Stimulated activated CD4-positive, alpha-beta T cell treated with anti-CD3 and anti-CD28 coated beads, TNF-alpha, amount 100 ng/mL, for 1 hour (primary cell): ENCODE measurements at places on chromosomes 6 and 20.

- no peak for DNase-seq
These were observed 649.4 kb downstream of the HDGFL1 start for GRCh38 chr6:23218751-23219150.

GRCh38 chr20:45487231-45487635, 17.7 kb downstream of the WFDC2 start:
- no peak for DNase-seq

DNA sequence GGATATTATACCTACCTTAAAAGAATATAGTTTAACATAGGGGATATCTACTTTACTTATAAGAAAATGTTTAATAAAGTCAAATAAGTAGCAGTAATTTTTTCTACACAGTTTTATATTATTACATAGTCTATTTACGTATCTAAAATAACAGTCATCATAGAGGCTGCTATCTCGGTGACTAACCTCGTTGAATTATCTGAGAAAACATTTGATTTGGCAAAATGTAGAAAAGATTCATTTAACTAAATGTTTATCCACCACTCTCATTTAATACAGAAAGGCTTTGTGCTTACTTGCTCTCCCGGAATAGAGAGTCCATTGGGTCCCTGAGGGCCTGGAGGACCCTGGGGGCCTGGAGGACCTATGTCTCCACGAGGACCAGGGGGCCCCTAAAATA, 103.6 kb downstream of the COL12A1 start:
- DNase-seq, result no peak

DNA sequence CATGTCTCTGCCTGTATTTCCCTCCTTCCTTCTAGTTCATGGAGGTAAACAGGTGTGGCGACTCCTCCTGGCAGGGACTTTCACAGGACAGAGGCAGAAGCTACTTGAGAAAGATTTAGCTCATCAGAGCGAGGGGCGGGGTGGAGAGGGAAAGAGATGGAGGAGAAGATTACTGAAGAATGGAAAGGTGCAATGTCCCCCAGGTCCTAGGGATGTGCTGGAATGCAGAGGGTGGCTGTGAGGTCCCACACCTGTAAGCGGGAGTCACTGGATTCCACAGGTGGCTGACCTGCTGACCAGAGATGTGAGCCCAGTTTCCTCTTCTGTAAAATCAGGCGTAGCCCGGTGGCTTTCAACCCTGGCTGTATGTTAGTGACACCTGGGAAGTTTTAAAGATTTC, 199.2 kb upstream of the SULF2 start:
- no peak for DNase-seq

DNA sequence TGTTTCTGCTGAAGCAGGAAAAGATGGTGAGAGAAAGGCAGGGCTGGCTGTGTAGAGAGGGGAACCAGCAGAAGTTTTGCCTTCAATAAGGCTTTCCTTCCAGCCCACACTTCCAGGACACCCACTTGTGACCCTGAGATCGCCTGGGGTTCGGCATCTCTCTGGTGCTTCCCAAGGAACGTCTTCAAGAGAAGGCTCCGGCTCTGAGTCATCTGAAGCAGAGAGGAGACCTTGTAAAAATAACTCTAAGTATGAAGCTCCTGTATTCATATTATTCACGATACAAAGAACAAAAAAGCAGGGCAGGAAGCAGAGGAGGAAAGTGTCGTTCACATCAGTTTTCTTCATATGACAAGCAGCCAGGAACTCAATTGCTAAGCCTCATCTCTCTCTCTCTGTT, 95.4 kb upstream of the MRPS10 start:
- no peak for DNase-seq

DNA sequence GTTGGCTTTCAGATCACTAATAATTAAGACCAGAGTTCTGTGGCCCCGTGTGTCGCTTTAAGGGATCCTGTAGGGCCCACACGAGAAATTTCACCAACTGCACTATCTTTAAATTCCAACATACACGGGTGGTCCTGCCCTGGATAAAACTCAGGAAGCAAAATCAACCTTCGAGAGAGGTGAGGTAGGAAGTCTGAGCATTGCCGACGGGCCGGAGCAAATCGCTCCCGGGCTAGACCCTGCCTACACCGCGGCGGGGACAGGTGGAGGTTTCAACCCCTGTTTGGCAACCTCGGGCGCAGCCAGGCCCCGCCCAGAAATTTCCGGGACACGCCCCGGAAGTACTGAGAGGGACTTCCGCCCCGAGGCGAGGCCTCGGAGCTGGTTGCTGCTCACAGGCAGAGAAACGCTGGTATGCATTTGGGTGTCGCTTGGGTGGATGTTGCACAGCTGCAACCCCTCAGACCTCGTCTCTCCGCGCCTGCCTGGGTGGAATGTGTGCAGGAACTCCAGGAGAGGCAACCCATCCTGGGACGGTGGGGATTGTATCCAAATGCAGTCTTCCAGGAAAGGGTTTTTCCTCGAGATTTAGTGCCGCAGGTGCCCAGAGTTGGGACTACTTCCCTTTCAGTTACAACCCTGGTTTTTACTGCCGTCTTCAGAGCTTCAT, 19.9 kb downstream of the ZKSCAN8 start:
- peak; percentile 85 for DNase-seq

DNA sequence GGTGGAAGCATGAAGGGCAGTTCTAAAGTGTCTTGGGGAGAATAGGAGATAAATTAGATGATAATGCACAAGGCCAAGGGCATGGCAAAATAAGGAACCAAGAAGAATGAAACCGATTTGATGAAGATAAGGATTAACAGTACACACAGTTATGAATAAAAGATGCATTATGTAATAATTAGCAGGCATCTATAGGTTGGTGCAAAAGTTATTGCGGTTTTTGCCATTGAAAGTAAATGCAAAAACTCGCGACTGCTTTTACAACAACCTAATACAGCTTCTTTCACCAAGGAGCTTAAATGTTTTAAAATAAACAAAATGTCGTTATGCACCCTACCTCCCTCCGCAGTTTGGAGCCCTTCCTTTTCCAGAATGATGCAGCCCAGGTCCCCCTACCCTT, 29.0 kb downstream of the MAS1 start:
- DNase-seq, result no peak

GRCh38 chr6:42100029-42100901, 42.2 kb downstream of the C6orf132 start:
- DNase-seq, result no peak

- DNase-seq, result no peak
These were observed 267.7 kb downstream of the PRL start for GRCh38 chr6:22029171-22029570.

DNA sequence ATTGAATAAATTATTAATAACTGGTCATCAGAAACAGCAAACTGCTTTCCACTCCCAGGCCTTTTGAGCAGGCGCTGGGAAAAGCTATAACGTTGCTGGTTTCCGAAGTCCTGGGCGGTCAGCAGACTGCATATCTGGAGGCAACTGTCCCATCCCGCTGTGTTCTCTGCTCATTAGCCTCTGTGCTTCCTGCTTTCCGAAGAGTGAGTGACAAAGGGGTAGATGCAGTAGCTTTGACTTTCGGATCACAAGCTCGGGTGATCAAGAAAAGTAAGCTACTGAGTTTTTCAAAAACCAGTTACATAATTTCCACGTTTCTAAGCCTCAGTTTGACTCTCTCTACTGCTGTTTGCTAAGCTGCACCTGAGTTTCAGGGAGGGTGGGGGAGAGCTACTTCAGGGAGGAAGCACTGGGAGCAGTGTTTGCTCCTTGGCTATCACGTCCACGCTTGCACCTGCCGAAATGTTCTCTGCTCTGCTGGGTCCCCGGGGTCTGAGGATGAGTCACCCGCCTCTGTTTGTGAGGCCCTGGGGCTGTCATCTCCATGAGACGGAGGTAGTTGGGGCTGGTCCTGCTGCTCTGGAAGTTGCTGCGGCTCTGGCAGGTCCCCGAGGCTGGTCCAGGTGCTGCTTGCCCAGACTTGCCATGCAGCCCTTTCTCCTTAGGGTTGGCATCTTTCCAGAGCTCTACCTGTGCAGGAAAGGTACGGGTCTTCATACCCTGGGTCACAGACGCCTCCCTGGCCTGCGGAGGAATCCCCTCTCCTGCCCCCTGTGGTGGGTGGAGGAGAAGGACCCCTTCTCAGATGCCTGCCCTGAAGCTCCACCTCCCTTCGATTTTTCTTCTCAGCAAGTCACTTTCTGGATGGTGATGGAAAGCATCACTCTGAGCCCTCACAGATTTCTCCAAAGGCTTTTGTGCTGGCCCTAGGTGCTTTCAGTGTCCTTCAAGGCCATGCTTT, 220.0 kb downstream of the QKI start:
- DNase-seq, result no peak

DNA sequence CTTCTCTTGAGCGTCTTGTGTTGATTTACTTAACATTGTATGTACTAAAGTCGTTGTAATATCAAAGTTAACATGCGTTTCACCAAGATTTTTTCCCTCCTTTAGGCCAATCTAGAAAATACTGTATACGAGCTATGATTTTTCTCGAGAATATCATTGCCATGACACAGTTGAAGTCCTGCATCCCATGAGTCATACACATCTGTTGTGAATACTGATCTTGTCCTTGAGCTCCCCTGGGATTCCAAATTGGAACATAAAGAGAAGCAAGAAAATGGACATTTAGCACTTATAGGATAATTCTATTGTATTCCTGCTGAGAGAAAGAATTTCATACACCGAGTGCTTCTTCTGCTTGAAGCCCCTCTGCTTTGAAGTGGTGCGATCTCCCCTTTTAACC, 109.6 kb downstream of the SLC35B3 start:
- no peak for DNase-seq

DNA sequence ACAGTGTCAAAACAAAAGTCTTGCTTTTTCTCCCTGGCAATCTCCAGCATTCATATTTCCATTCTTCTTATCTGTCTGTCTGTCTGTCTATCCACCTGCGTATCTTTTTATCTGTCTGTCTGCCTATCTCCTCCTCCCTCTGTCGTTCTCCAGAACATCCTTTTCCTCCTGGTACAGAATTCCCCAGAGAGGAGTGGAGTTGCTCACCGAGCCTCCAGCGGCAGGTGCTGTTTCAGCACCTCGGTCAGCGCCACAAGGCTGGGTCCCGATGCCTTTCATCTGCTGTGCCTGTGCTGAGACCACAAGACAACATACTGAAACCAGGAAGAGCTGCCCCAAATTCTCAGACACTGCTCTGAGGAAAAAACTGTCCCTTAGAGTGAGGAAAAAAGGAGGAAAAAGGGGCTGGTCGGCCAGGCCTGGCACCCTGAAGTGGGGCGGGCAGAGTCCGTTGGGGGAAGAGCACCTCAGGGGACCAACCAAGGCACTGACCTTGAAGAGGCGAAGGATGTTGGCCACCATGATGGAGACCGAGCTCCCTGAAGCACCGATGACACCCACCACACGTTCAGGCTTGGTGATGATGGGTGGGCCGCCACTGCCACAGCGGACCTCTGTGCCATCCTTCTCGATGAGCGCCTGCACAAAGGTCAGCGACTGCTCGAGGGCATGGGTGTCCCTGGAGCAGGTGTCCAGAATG, 13.3 kb downstream of the GRM4 start:
- no peak for DNase-seq

GRCh38 chr6:1107578-1107977, 204.3 kb upstream of the FOXQ1 start:
- no peak for DNase-seq

GRCh38 chr6:36754582-36755434, 57.2 kb downstream of the RAB44 start:
- no peak for DNase-seq

GRCh38 chr6:151067684-151068596, 171.8 kb upstream of the AKAP12 start:
- no peak for DNase-seq

DNA sequence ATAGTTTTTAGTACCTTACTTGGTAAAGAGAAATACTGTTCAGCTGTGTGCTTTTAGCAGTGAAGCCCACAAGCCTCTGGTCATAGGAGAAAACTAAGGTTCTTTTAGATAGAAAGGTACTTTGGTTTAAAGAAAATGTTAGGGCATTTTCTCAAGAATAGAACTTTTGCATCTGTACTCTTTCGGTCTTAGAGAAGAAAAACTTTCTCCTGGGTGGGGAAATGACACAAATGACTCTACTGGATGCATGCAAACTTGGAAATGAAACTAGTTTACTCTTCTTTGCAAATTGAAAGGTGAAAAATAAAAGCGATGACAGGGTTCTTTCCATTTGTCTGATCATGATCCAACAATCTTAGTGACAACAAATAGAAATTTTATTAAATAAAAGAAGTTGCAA, 2.1 kb upstream of the TMEM217 start:
- no peak for DNase-seq

- peak; percentile 6 for DNase-seq
These were observed 78.8 kb upstream of the RALY start for GRCh38 chr20:33914919-33915318.

GRCh38 chr20:34522969-34523871, 7.0 kb downstream of the DYNLRB1 start:
- DNase-seq, result no peak

GRCh38 chr20:36860811-36861624, 14.9 kb upstream of the TLDC2 start:
- DNase-seq, result no peak

DNA sequence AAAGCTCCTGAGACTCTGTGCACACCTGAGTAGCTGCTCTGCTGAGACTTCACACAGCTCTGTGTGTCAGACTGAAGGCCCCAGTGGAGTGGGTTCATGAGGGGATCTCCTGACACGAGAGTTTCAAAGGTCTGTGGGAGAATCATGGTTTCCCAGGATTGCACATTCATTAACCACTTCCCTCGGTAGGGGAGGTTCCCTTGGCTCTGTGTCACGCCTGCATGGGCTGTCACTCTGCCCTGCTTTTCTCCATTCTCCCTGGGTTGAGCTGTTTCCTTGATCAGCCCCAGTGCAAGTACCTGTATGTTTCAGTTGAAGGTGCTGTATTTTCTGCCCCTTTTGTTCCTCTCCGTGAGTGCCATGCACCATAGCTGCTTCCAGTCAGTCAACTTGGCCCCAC, 236.9 kb downstream of the EPM2A start:
- no peak for DNase-seq

DNA sequence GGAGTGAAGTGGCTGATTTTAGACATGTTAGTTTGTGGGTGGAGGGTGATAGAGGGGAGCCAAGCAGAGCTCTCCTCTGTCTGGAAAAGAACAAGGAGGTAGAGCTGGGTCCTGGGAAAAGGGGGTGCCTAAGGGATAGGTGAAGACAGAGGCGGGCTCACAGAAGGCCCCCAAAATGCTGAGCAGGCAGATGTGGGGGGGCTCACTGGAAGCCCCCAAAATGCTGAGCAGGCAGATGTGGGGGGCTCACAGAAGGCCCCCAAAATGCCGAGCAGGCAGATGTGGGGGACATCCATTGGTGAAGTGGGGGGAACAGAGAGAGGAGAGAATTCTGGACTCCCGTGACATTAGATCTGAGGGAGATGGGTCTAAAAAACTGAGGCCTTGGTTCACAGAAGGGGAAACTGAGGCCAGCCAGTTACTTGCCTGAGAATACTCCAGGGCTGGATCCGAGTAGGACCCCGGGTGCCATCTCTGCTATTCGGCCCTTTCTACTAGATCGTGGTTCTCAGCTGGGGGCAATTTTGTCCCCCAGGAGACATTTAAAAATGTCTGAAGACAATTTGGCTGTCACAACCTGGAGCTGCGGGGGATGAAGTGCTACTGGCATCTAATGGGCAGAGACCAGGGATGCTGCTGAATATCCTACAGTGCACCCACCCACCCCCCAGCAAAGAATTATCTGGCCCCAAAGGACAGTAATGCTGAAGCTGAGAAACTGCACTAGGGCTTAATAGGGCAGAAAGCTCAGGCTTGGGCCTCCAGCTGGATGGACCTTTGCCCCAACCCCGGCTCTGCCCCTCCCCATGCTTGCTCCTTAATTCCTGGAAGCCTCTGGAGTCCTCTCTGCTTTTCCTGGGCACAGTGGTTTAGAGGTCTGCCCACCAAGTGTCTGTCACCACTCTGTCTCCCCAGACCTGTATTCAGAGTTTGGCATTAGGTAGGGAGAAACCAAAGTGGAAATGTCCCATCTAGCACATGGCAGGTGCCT, 2.1 kb downstream of the LPIN3 start:
- DNase-seq, result no peak

- no peak for DNase-seq
These were observed 39.4 kb downstream of the MAP7 start for GRCh38 chr6:136510782-136511181.
